T47D (cell line): ENCODE measurements at places on chromosomes 3 and 15.

DNA sequence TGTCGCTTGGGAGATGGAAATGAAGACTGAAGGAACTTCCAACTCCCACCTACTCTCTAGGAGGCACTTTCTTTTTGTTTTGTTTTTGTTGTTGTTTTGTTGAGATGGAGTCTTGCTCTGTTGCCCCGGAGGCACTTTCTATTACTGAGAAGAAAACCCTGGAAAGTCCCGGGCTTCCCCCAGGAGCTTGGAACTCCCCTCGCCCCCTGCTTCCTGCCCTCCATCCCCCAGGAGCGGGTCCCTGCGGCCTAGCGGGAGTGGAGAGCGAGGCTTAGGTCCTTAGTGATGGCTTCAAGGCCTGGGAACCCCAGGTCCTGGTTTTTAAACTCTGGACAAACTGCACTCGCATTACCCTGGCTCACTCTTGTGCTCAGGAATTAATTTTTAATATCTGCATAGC, 195.7 kb downstream of the OCA2 start:
- DNase-seq = no peak

DNA sequence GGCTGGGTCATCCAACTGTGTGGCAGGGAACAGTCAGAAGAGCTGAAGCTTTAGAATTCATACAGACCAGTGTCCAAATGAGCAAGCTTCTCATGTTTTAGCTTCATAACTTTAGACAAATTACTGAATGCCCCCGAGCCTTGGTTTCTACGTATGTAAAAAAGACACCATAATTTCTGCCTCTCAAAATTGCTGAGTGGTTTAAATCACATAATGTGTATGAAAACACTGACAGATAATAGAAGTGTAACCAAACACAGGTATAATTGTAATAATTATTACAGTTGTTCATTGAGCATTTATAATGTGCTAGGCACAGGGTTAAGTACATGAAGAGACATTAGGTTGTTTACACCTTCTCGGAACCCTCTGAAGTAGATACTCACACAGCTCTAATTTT, 207.2 kb downstream of the IGSF11 start:
- DNase-seq = no peak

- peak; percentile 41 for DNase-seq
Measured at GRCh38 chr3:58526515-58526957, 10.5 kb downstream of the ACOX2 start.

- no peak for DNase-seq
Measured at GRCh38 chr3:100641471-100642032, 32.2 kb downstream of the ADGRG7 start.

DNA sequence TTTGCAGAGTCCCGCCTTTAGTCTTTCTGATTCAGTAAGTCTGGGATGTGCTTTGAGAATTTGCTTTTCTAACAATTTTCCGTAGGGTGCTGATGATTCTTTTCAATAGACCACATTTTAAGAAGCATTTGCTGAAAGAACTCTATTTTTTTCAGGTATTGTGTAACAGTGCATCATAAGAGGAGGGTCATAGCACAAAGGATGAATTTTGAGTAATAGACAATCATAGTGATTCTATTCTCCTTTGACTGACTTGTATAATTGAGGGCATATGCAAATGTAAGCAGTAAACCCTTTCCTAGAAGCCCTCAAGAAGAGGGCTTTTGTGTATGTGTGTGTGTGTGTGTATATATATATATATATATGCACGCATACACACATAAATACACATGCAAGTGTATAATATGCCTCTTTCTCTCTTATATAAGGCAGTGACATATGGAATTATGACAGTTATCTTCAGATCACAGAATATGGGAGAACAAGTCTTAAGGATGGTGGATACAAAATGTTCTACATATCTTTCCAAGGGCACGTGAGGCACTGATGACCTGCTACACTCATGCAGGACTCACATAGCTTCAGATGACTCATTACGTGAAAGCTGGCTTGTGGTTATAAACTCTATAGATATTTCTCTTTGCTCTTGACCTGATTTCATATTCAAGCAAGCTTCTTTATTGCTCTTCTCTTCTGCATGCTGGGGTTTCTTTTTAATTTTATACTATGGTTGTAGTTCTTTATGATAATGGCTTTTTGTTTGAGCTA, 6.5 kb upstream of the PLSCR1 start:
- no peak for DNase-seq

GRCh38 chr3:46934498-46935167, 41.9 kb downstream of the CCDC12 start:
- DNase-seq = no peak

DNA sequence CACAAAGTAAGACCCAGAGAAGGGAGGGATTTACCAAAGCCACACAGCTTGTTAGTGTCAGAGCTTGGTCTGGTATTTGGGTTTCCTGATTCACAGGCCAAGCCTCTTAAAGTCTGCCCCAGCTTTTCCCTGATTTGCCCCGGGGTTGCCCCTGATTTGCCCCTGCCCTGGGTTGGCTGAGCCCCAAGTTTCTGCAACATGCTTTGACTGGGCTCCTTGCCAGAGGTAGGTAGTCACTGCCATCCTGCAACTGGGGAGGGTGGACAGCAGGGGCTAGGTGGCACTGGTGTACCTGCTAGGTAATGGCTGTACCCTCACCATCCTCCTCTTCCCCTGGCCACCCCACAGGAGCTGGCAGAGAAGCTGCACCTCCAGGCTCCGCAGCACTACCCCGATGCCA, 2.5 kb downstream of the MPI start:
- DNase-seq = no peak

GRCh38 chr15:72844067-72844466, 60.5 kb upstream of the ADPGK start:
- no peak for DNase-seq

GRCh38 chr3:180594631-180595558, 7.1 kb upstream of the TTC14 start:
- DNase-seq = peak; percentile 83

DNA sequence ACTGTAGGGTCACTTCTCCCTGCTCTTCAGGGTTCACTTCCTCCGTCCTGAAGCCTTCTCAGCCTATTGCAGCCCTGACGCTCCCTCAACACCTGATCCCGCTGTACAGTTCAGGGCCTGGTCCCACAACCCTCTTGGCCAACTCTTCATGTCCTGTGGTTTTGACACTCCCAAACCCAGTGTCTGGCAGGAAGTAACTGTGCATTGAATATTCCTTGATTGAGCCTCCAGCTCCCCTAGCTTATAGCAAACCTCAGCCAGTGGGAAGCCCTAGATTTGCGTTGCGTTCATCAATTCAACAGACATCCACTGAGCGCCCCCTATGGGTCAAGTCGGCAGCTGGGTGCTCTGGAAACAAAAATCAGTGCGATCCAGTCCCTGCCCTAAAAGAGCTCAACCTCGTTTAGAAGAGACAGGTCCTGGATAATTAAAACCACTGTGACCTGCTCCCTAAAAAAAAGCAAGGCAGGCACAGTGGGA, 13.5 kb downstream of the UBAP1L start:
- DNase-seq = peak; percentile 67

GRCh38 chr15:27317736-27318135, 346.8 kb downstream of the GABRG3 start:
- no peak for DNase-seq

DNA sequence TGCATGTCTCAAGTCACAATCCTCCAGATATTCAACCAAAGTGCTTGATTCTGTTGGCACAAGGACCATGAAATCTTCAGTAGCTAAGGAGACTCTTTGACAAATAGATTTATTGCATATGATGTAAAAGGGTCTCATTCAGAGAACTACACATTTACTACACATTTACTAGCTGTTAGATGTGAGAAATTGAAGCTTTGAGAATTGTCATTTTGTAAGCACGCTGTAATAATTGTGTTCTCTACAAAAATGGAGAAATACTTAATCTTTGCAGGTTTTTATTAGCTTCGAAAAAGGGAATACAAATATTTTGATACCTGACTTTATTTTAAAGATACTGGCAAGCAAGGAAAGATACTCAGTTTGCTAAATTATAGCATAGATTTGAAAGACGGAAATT, 70.2 kb upstream of the CHD2 start:
- DNase-seq = no peak

GRCh38 chr3:150230037-150230436, 178.1 kb upstream of the TSC22D2 start:
- DNase-seq = no peak

DNA sequence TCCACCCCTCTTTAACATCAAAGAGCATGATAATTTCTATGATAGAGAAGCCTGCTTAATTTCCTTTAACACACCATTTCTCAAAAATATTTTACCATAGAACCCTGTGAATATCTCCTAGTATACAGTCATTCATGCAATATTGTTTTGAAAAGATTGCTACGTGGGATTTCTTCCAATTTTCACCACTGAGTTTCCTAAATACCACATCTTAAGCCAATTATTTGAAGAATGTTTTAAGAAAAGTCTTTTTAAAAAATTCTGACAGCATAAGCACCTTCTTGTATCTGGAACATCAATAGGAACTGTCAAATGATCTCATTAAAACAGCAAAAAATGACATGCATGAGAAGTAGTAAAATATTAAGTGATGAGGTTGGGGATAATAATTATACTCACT, 1126.7 kb downstream of the TUSC7 start:
- no peak for DNase-seq

GRCh38 chr3:188979669-188980310, 192.0 kb upstream of the TPRG1 start:
- no peak for DNase-seq

DNA sequence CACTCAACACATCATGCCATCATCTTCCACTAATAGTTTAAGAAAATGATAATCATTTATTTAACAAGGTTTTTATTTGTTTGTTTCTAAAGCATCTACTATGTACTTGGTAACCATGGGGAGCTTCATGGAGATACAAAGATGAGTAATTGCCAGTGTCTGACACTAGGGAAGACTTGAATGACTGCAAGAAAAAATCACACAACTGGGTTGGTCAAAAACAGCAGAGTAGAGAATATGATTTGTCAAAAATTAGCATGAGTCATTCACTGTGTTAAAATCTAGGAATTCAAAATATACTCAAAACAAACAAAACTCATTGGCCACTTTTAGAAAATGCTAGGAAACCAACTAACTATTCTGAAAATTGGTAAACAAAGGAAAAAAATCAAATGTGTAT, 6.3 kb downstream of the BNC1 start:
- no peak for DNase-seq

- DNase-seq = no peak
Measured at GRCh38 chr3:86930181-86930580, 60.8 kb downstream of the VGLL3 start.
